ENCODE measurements at places on chromosomes 11 and 22.

DNA sequence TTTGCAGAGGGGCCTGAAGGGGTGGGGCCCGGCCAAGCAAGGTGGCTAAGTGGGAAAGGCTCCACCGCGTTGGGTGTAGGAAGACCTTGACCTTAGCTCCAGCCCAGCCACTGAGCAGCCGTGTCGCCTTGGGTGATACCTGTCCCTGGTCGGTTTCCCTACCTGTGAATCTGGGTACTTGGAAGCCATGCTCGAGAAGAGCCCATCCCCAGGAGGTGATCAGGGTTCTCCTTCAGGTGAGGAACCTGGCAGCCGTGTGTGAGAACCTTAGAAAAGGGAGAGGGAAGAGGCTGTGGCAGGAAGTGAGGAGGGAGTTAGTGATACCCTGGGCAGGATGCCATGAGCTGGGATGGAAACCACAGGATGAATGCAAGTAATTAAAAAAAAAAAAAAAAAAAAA lies 21.6 kb downstream of the PPARA start:
- no peak for DNase-seq

GRCh38 chr11:73292525-73292894 lies 15.6 kb upstream of the ARHGEF17 start:
- DNase-seq: no peak

DNA sequence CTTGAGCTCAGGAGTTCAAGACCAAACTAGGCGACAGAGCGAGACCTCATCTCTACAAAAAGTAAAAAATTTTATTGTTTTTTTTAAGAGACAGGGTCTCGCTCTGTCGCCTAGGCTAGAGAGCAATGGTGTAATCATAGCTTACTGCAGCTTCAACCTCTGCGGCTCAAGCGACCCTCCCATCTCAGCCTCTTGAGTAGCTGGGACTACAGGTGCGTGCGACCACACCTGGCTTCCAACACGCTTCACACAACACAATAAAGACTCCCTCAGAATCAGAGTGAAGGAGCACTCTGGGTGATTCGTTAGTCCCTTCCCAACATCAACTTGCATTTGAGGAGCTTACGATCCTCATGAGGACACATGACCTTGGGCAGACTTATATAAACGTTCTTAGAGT lies 79.5 kb upstream of the APOA1 start:
- no peak for DNase-seq

GRCh38 chr22:21982338-21982965 lies at the start of gene TOP3B:
TOP3B (minus strand) TSS chr22:21982787; CDS start chr22:21975709, 7,078 bp downstream.
- DNase-seq: peak; percentile 75

DNA sequence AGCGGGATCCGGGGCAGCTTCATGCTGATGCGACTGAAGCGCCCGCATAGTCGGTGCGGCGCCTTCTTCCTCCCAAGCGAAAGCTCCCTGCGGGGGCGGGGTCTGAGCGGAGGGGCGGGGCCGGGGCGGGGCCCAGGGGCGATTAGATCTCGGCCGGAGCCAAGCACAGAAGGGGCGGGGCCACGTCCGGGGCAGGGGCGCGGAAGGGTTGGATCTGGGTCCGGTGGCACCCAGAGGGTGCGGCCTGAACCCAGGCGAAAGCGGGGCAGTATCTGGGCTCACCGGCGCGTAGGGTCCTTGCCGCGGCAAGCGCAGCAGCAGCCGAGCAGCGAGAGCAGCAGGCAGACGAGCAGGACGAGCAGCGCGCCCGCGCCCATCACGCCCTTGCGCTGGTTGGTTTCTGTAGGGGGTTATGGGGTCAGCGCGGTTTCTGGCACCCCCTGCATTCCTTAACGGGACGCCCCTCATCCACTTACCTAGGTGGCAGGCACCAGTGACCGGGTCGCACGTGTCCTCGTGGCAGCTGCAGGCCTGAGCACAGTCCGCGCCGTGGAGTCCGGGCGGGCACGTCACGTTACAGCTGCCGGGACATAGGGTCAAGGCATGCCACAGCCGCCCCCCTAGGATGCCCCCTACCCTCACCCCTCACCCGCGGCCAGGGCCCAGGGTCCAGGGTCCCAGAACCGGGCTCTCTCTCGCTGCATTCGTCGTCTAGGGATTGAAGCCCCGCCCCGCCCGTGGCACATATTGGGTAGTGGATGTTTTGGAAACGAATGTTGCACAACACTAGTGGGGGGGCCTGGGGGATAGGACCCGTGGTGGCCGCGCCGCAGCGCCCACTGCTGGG lies 8.1 kb downstream of the SCARF2 start:
- peak; percentile 8 for DNase-seq

- no peak for DNase-seq
Measured at GRCh38 chr11:11251394-11251970, 101.6 kb downstream of the CSNK2A3 start.

- no peak for DNase-seq
Measured at GRCh38 chr22:50058906-50059880, 1.1 kb upstream of the TTLL8 start.

DNA sequence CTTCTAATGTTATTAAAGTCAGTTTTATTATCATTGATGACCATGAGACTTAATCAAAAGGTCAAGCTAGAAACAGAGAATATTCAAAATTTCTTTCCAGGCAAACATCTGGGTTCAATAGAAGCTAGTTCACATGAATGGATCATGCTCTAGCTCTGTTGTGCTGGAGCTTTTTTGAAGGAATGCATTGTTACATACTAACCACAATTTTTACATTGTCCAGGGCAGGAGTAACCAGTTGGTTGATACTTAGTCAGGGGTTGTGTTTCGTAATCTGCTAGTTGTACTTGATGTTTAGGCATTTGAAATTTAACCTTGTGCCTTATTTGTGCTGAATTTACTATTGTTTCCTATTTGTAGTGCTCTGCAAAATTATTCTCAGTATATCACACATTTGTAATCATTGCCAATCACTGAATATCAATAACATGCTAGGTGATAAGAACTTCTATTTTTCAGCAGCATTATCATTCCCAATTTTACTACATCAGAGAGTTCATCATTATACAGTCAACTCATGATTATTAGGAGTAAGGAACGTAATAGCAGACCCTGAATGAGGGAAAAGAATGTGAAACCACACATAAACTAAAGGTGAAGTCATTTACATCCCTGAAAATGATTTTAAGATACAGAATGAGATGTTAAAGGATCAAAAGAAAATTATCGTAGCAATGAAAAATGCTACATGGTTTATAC lies 23.2 kb downstream of the NF2 start:
- no peak for DNase-seq

- no peak for DNase-seq
Measured at GRCh38 chr22:48644108-48644507, 1183.6 kb downstream of the BRD1 start.

DNA sequence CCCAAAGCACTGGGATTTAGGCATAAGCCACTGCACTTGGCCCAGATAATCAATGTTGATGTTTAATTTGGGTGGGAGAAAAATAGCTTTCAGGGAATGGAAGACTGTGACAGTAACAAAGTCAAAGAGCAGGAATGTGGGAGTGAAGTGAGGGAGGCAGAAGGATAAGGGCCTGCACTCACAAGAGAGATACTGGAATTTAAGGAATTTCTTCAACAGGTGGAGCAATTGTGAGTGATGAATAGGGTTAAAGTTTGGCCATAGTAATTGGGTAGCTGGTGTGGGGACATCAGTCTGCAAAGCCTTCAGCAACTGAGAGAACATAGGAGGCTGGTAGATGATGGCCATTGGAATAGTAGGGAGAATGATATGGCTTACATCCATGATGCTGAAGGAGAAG lies 8.6 kb upstream of the APBB1 start:
- DNase-seq: no peak

GRCh38 chr11:68970921-68971636 lies 9.7 kb downstream of the MRGPRD start:
- no peak for DNase-seq

DNA sequence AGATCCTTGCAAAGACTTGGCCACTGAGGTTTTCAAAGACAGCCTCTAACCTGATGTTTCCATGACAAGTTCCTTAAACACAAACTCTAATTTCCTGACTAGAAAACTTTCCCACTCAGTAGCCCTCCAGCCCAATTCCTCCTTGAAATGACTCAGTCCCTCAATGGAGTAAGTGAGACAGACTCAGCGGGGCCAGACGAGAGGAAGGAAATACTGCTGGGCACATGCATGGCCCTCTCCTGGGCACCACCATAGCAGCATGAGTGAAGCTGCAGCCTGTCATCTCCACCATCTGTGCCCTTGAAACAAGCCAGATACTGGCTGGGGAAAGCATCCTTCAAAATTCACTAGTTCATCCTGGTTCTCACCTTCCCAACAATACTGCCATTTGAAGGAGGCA lies 76.2 kb upstream of the GDPD4 start:
- DNase-seq: no peak

All from hippocampal formation (tissue), 2 donors.